NCI-H446 treated with DMSO at 0.1 percent for 48 hours (cell line): ENCODE measurements at places on chromosomes 5 and 9.

DNA sequence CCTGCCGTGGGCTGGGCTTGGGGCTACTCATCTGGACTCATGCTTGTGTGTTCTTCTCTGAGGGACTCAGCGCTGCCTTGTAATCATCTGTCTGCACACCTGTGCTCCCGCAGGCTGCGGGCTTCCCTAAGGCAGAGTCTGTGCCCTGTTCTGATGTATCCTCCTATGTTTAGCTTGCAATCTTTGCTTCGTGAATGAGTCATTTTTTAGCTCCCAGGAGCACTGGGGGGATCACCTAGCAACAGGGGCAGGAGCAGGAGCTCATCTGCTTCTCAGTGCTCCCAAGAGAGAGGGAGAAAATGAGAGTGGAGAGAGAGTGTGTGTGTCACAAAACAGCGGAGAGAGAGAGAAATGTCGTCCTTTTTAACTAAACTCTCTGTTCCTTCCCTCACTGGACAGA is 202.4 kb upstream of the ZNF618 start:
- no peak for DNase-seq

- DNase-seq: no peak
Observed at GRCh38 chr5:140011297-140011802, 31.7 kb downstream of the NRG2 start.

GRCh38 chr9:121598167-121598964 is 53.1 kb upstream of the DAB2IP start:
- DNase-seq: no peak

DNA sequence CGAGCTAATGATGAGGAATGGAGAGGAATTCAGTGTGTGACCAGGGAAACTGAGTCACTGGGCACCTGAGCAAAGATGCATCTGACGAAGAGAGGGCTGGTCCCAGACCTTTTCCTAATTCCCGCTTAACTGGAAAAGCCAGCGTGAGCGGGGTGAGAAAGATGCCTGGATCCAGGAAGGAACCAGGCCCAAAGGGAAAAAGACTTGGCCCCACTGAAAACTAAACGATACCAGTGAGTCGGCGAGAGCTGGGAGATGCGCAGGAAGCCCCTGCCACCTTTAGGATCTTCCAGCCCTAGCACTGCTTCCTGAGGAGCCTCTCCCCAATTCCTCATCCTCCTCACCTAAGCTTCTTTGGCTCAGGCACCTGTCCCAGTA is 499 bp upstream of the FCHSD1 start:
- no peak for DNase-seq

- DNase-seq: no peak
Observed at GRCh38 chr5:34858790-34859189, 19.8 kb downstream of the TTC23L start.

- no peak for DNase-seq
Observed at GRCh38 chr9:134637696-134638501, 3.7 kb upstream of the COL5A1 start.

GRCh38 chr5:3226196-3226920 is 369.3 kb upstream of the IRX1 start:
- DNase-seq: no peak

GRCh38 chr5:149198148-149198547 is 56.9 kb downstream of the ABLIM3 start:
- DNase-seq: no peak

DNA sequence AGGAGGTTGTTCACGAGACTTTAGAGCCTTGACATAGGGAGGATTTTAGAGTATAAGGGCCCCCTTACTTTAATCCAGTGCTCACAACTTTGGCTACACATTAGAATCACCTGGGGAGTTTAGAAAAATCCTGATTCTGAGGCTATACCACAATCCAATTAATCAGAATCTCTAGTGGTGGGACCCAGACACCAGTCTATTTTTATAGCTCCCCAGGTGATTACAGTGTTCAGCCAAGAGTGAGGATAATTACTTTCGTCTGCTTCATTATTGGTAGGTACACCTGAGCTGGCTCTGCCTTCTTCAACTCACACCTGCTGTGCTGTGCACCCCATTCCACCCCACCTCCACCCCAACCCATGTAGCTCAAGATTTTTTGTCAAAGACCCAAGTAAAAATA is 141.3 kb upstream of the EPB41L4A start:
- no peak for DNase-seq

GRCh38 chr5:19577882-19578281 is 410.1 kb downstream of the CDH18 start:
- no peak for DNase-seq

DNA sequence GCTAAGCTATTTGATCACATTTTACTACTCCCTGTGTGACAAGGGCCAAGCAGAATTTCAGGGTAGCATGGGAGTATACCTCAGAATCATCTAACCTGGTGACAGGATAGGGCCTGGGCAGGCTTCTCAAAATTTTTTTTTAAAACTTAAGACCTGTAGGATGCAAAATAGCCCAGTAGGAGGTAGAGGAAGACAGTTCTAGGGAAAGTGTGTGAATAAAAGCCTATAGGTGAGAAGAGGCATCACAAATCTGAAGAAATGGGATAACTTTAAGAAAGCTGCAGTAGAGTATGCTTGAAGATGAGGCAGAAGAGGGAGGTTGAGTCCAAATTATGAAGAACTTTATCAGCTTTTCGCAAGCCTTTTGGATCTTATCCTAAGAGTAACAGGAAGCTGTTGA is 32.3 kb downstream of the CNTRL start:
- no peak for DNase-seq

DNA sequence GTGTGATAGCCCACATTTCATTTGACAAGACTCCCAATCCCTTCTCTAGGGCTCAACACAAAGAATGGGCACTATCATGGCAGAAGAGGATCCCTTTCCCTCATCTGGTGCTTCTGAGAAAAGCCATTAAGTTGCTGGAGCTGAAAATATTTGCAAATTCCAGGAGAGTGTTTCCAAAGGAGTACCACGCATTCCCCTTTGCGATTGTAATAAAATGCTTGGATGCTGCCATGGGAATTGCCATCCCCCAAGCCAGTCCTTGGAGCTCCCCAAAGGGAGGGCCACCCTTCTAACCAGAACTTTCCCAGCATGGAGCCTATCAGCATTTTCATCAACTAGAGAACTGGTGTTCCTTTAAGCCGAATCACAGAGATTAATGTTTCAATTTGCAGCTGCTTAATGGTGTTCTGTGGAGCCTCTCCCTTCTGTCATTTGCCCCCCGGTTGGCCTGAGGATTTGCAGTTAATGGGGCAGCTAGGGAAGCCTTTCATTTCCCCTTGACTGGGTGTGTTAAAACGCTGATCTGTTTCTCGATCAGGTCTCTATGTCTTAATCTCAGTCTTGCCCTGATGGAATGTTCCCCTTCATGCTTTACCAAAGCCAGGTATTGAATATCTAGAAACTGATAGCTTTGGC is 133.0 kb downstream of the ENC1 start:
- DNase-seq: no peak

DNA sequence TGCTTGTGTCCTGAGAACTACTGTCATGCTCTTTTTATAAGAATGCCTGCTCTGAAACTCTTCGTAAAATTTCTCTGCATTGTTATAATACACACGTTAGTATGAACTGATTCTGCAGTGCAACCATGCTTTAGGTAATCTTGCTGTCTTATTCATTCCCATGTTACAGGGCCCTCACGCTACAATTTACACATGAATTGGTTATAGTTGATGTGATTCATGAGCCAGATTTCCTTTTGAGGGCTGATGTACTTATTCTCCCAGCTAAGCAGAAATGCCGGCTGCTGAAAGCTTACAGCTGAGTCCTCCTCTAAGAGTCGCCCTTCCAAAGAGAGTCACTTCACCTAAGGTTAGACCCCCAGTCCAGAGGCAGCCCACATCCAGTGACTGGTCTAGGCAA is 233.5 kb upstream of the PCSK5 start:
- DNase-seq: no peak

DNA sequence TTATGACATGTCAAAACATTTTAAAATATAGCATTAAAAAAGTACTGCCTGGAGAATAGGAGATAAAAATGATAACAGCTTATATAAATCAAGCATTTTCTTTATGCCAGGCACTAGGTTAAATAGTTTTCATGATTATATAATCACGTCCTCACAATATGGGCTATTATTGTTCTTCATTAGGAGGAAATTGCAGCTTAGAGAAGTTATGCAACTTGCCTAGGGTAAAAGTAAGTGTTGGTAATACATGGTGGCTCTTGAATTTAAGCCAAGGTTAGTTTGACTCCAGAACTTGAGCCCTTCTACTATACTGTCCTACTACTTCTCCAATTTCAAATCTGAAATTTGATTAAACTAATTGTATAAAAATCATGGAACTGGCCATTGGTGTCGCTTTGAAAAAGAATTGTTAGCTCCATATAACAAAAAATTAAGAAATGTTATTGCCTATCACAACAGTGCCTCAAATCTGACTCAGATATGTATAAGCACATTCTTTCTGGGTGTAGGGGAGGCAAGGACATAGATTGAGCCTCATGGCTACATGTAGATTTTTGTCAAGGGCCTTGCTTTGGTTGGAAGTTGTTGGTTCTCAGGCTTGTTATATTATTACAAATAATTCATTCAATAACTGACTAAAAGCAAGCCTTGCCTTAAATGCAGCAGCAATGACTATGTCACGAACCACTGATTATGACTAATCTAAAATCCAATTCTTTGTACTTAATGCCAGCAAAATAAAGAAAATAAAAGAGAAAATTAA is 223.5 kb upstream of the DAB2 start:
- DNase-seq: no peak

GRCh38 chr5:72555871-72556270 is 48.7 kb upstream of the ZNF366 start:
- no peak for DNase-seq

GRCh38 chr9:133904346-133905090 is 87.6 kb downstream of the VAV2 start:
- DNase-seq: no peak

- DNase-seq: peak; percentile 85
Observed at GRCh38 chr5:159928122-159928909, 12.0 kb downstream of the ADRA1B start.

DNA sequence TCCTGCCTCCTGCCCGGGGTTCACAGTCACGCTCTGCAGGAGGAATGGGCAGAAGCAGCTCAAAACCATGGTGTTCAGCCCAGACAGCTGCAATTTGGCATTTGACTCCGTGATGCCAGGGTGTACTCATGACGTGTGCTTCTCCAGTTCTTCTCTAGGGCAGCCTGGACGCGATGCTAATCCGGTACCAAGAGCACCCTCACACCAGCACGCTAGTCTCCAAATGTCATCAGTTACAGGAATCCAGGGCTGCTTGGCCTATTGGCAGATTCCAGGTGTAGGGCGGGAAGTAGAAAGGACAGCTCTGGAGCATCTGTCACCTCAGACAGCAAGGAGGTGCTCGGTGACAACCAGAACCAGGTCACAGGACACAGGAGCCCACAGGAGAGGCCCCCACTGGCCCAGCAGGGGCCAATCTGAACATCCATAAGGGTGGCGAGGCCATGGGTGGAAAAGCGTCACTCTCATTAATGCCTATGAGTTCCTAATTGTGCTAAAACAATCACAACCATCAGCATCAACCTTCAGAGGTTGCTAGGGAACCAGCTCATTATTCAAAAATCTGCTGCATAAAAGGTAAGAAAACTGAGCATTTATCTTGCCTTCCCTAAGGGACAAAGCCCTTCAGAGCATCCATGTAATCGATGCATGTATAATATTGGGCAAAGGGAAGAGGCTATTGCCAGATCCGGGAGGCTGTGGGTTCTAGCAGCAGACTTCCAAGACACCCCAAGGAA is 241.9 kb upstream of the IRX4 start:
- DNase-seq: no peak

DNA sequence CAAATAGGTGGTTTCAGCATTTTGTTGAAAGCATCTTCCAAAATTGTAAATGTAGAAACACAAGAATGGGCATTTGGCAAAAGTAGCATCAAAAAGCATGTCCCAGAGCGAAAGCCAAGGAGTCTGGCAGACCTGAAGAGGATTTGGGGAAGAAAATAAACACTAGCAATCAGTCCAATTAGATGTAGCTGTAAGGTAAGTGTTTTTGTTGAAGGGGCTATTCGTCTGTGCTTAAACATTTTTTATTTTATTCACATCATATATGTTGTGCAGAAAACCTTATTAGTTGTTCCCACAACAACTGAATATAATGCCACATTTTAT is 954.1 kb upstream of the COX7C start:
- no peak for DNase-seq

GRCh38 chr5:80243567-80243966 is 12.3 kb downstream of the SERINC5 start:
- no peak for DNase-seq

GRCh38 chr9:82488313-82489200 is 500.0 kb downstream of the SPATA31D1 start:
- peak; percentile 61 for DNase-seq

DNA sequence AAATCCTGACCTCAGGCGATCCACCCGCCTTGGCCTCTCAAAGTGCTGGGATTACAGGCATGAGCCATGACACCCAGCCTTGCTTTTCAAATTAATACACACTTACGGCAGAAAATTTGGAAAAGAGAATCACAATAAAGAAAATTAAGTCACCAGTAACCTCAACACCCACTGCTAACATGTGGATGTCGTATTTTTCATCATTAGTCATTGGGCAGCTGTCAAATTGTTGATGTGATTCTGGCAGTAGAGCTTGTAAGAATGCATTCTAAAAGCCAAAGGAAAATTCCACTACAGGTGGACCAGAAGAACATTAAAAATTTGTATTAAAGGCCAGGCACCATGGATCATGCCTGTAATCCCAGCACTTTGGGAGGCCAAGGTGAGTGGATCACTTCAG is 237.3 kb upstream of the TUT7 start:
- DNase-seq: no peak

GRCh38 chr5:138657360-138657759 is 82.2 kb upstream of the HSPA9 start:
- DNase-seq: no peak

DNA sequence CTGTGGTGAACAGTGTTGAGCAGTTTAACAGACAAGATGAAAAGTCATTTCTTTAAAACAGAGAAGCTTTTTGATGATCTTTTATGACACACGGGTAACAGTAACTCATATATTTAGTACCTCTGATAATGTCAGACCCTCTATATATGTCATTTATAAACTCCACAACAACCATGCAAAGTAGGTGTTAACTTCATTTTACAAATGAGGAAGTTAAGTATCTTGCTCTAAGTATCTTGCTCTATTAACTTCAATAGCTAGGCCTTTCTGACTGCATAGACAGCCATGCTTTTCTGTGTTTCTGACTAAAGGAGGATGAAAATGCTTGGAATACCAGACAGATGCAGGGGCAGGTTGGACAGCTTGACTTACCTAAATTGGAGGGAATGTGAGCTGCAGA is 1.8 kb downstream of the NUDT2 start:
- DNase-seq: no peak

DNA sequence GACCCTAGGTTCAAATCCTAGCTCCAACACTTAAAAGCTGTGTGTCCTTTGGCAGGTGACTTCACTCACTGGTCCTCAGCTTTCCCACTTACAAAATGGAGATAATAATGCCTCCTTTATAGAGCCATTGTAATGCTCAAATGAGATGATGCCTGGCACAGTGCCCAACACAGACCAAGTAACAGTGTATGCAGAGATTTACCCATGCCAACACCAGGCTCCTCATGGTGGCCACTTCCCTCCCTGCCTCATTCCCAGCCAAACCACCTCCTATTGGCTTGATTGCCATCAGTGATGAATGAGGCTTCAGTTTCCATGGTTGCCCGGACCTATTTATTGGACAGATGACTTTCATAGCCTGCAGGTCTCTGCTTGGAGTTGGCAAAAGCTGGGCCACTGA is 469.4 kb downstream of the CDK5RAP2 start:
- peak; percentile 27 for DNase-seq

- DNase-seq: no peak
Observed at GRCh38 chr9:16154521-16155078, 601.8 kb downstream of the CCDC171 start.

- no peak for DNase-seq
Observed at GRCh38 chr5:6377582-6377904, 804 bp downstream of the MED10 start.
